ENCODE measurements at places on chromosomes 7 and 10.

DNA sequence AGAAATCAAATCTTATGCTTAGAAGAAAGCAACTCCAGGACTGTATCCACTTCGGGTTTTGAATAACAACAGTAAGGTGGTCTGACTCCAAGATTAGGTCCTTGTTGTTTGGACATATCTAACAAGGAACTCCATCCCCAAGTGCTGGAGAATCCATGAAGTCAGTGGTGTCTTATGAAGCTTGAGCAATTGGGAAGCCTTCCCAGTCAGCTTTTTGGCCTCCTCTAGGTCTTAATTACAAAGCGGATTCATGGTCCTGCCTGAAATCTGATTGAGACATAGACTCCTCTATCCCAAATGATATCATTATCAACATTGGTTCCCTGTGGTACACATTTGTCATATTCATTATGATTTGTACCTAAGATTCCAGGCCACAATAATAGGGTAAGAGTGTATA is 642.6 kb downstream of the AUTS2 start:
- H3K27me3 ChIP-seq: no peaks in the 10 kb centered on the region
- H3K4me1 ChIP-seq: no peaks in the 10 kb centered on the region
- H3K36me3 ChIP-seq: no peaks in the 10 kb centered on the region
- H3K4me3 ChIP-seq: no peak overlapping the region
- DNase-seq: no peak

DNA sequence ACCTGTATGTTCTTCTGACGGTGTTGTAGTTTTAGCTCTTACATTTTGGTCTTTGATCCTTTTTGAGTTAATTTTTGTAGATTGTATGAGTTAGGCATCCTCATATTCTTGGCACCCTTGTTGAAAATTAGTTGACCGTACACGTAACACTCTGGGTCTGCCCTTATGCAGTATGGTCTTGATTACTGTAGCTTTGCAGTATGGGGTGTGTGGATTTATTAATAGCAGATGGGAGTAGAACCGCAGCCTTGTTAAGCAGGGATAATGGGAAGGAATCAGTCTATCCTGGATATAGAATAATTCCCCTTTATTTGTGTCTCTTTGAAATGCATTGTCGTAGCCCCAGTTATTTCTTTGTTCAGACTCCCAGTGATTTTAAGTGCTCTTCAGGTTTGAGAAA is 95.5 kb downstream of the UBE3C start:
- no peak for DNase-seq
- no peak overlapping the region for H3K27ac ChIP-seq
- H3K4me1 ChIP-seq: no peaks in the 10 kb centered on the region
- no peak overlapping the region for H3K4me3 ChIP-seq
- peaks cover 33% of the 10 kb centered on the region for H3K36me3 ChIP-seq
- H3K27me3 ChIP-seq: no peaks in the 10 kb centered on the region

DNA sequence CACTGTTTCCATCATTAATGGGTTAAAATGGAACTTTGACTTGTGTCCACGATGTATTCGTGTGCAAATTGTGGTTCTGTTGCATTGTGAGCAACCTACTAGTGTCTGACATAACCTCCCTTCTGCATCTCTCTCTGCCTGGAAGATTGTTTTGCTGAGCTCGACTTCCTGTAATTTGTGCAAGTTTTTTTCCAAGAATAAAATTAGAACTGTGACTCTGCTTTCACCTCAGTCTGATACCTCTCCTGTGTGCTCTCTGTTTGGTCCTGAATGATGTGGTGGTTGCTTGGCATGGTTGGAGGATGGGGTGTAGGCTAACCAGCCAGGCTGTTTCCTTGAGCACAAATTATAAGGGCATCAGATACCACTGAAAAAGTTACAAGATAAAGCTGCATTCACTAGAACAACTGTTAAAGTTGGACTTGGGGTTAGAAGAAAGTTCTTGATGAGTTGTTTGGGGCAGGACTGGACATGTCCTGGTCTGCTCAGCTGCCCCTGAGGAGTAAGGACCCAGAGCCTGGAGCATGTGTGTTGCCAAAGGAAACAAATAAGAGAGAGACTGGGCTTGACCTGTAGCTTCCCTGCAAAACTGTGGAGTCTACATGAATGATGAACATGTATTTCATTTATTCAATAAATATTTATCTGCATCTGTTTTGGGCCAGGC is 1.9 kb upstream of the VOPP1 start:
- H3K36me3 ChIP-seq: no peaks in the 10 kb centered on the region
- peak overlapping the region; percentile 48 for H3K4me3 ChIP-seq
- H3K27me3 ChIP-seq: peaks cover 30% of the 10 kb centered on the region
- H3K27ac ChIP-seq: no peak overlapping the region
- no peak for DNase-seq
- peaks cover 19% of the 10 kb centered on the region for H3K4me1 ChIP-seq

GRCh38 chr7:68821846-68822245 is 776.4 kb upstream of the AUTS2 start:
- no peak overlapping the region for H3K27ac ChIP-seq
- no peak for DNase-seq
- peaks cover 7% of the 10 kb centered on the region for H3K36me3 ChIP-seq
- H3K4me1 ChIP-seq: peaks cover 17% of the 10 kb centered on the region

- no peak overlapping the region for H3K4me3 ChIP-seq
- H3K27ac ChIP-seq: no peak overlapping the region
- peaks cover 7% of the 10 kb centered on the region for H3K4me1 ChIP-seq
- DNase-seq: no peak
Measured at GRCh38 chr7:32262315-32262714, 192.1 kb upstream of the PDE1C start.

DNA sequence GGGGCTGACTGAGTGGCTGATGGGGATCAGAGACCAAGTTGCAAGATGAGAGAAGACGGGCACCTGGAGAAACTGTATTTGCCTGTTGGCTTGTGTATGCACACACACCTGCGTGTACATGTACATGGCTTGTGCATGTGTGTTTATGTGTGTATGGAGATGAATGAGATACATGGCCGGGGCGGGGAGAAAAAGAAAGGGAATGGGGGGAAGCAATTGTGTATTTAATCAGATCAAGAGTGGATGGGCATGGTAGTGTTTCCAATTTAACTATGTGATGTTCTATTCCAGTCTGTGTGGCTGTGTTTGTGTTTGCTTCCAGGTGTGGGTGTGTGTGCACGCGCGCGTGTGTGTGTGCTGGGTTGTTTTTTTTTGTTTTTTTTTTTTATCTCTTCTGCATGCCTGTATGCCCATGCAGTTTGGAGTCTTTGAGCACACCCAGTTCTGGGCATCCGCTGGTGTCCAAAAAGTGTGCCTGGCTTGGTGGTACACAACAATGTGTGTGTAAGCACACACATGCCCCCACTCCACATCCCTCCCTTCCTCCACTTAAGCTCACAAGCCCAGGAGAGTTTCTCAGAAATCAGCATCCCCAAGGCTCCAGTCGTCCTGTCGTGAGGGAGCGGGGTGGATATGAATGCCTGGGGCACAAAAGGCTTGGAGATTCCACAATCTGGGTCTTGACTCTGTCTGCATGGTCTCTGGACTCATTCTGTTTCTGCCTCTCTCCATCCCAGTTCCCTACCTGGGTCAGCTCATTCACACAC is 2.5 kb upstream of the VGF start:
- H3K36me3 ChIP-seq: no peaks in the 10 kb centered on the region
- peaks cover 74% of the 10 kb centered on the region for H3K27me3 ChIP-seq
- no peak for DNase-seq
- peaks cover 9% of the 10 kb centered on the region for H3K4me1 ChIP-seq

DNA sequence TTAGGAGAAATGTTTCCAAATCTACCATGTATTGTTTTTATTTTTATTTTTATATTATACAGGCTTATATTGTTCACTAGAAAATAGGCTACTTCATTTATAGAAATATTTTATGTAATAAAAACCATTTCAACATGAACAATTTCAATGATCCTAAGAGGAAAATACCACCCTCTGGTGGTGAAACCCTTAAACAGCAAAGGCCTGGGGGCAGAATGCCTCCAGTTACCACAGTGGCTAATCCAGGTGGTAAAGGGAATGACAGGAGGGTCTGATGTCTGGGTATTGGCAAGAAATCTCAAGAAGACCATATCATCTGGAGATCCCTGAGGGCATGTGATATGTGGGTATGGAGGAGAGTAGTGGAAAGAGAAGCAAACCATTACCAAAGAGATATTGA is 19.3 kb downstream of the MACC1 start:
- no peak for DNase-seq
- no peak overlapping the region for H3K4me3 ChIP-seq
- no peaks in the 10 kb centered on the region for H3K27me3 ChIP-seq
- peaks cover 38% of the 10 kb centered on the region for H3K4me1 ChIP-seq

- H3K27me3 ChIP-seq: no peaks in the 10 kb centered on the region
- no peaks in the 10 kb centered on the region for H3K4me1 ChIP-seq
- H3K36me3 ChIP-seq: no peaks in the 10 kb centered on the region
Measured at GRCh38 chr10:5116621-5117020, 22.4 kb downstream of the AKR1C3 start.

- no peak overlapping the region for H3K27ac ChIP-seq
- H3K4me3 ChIP-seq: no peak overlapping the region
- no peak for DNase-seq
- H3K27me3 ChIP-seq: peaks cover 6% of the 10 kb centered on the region
- peaks cover 2% of the 10 kb centered on the region for H3K4me1 ChIP-seq
Measured at GRCh38 chr10:24118246-24118645, 90.7 kb upstream of the KIAA1217 start.
